Neural crest cell (in vitro differentiated cells): ENCODE measurements at places on chromosomes 13 and 19. TPM values are rescaled to one million over a fixed set of nuclear protein-coding genes. Genes with fewer than 3 reads are reported as not detected.

DNA sequence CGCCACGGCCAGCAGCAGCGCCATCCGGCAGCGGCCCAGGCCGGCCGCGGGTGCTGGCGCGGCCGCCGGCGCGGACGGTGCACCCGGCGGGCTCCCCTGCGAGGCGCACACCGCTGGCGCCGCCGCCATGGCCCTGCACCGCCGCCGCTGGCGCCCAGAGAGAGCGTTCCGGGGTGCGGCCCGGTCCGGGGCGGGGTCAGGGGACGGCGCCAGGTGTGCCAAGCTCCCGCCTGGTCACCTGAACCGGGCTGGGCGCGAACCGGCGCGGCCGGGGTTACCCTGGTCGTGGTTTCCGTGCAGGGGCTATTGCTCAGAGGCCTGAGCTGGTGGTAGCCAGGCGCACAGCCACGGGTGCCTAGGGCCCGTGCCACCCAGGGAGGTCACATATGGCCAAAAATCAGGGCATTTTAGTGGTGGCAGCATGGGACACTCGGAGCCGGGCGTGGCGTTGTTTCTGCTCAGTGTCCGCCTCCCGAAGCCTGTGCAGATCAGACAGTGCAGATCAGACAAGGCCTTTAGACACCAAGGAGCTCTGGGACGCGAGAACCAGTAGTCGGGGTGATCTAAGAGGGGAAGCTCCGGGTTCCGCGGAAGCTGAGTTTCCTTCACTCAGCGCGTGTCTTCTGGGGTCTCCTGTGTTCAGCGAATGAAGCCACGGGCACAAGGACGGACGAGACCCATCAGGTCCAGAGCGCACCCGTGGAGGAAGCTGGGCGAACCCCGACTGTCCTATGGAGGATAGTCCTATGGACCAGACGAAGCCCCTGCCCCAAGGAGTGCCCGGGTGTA lies at the start of gene TMEM238:
TSS of gene TMEM238 (minus strand) at position 162 of the 789 bp plus-strand sequence. CDS start at position 129, 33 bp downstream.
- peak within 1 kb of the TSS; percentile 100 for H3K4me3 ChIP-seq
- peaks cover 11% of the 10 kb centered on the region for H3K27me3 ChIP-seq
- H3K4me1 ChIP-seq = peaks cover 41% of the 10 kb centered on the region
- peaks cover 5% of the 10 kb centered on the region for H3K36me3 ChIP-seq
- peak within 1 kb of the TSS; percentile 99 for H3K27ac ChIP-seq

DNA sequence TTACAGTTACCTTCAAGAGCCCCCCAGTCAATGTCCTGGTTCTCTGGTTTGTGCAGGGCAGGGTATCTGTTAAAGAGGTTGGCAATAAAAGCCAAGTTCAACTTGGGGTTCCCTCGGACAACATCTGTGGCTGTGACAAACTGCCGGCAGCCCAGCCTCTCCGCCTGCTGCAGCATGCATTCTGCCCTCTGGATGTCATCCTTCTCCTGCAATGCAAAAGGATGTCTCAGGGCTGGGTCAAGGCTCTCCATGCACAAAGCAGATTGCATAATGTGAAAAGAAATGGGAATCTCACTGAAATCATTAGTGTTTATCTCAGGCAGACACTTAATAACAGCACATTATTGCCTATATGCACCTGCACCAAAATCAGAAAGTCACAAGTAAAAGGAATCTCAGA lies 35.1 kb downstream of the LCP1 start:
- no peaks in the 10 kb centered on the region for H3K27me3 ChIP-seq
- no peak overlapping the region for H3K27ac ChIP-seq
- no peak overlapping the region for H3K4me3 ChIP-seq
- peak; percentile 26 for DNase-seq
- H3K36me3 ChIP-seq = no peaks in the 10 kb centered on the region
- peaks cover 20% of the 10 kb centered on the region for H3K4me1 ChIP-seq

DNA sequence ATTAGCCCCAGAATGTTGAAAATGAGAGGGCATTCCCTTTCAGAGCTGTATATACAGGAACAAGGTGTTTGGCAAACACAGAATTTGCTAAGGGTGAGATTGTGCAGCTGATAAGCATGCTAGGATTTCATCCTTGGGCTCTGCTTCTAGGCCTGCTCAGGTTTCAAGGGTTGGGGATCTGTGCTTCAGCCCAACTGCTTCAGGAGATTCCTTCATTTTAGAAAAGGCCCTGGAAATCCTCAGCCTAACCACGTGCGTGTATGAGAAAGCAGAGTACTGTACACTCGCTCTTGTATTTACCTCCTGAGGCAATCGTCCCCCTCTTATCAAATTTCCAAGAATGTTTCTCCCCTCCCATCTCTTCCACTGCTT lies 291.6 kb upstream of the ARGLU1 start:
- H3K27ac ChIP-seq = peak overlapping the region; percentile 73
- H3K36me3 ChIP-seq = no peaks in the 10 kb centered on the region
- no peak for DNase-seq
- H3K27me3 ChIP-seq = no peaks in the 10 kb centered on the region
- H3K4me3 ChIP-seq = no peak overlapping the region

DNA sequence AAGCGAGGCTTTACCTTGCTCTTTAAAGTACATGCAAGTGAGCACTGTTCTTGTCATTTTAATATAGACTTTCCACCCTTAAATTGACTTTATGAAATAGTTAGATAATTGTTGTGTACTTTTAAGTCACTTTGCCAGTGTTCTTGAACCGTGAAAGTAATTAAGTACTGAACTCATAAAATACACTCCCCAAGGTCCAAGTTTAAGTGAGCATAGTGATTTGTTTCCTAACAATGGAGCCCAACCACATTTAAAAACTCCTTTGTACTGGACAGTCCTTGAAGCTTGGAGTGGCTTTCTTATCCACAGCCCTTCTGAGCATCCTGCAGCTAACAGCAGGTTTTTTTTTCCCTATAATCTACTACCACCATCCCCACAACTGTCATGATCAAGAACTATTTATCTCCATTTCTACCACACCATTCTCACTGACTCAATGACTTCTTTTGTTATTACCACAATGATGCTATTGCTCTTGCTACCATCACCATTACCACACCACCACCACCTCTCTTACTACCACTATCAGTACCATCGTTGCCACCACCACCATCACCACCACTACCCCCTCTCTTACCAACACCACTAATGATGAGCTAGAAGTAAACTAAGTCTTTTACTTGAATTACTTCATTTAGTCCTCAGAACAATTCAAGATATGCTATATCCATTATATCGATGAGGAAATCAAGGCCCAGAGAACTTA lies 452.6 kb downstream of the DIAPH3 start:
- H3K4me3 ChIP-seq = no peak overlapping the region
- no peak for DNase-seq
- H3K4me1 ChIP-seq = no peaks in the 10 kb centered on the region
- no peak overlapping the region for H3K27ac ChIP-seq
- no peaks in the 10 kb centered on the region for H3K27me3 ChIP-seq

- DNase-seq = no peak
- no peaks in the 10 kb centered on the region for H3K4me1 ChIP-seq
- H3K4me3 ChIP-seq = no peak overlapping the region
These were observed 2636.9 kb upstream of the PCDH20 start for GRCh38 chr13:64052521-64052920.

OVOL3 gene
- not detected in 2 replicates for total RNA-seq

MTIF3 gene
- 48.5 and 54.1 TPM in 2 replicates for total RNA-seq

DNA sequence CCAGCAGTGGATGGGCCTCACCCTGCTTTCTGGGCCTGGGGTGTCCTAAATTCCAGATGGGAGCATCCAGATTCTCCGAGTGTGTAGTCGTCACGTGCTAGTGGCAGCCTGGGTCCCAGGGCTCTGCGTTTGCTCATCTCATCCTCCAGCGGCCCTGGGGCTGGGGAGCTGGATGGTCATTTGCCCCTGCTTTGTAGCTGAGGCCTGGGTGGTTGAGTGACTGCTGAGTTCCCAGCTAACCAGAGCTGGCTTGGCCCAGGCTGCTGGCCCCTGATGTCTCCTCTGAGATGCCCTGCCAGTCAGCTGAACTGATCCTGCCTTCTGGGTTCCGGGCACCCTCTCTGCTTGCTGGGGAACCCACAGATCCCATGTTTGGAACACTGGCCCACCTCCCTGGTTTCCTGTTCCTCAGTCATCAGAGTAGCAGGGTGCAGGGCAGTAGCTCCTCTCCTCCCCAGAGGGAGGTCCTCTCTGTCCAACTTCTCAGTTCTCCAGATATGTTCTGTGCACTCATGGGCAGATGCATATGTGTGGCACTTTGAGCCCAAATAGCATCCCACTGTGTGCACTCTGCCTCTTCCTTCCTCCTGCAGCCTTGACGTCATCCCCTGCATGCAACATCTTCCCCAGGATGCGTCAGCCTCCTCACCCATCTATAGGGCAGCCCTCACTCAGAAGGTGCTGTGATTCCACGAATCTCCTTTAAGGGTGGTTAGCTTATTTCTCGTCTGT lies 22.4 kb upstream of the CRTC1 start:
- peaks cover 32% of the 10 kb centered on the region for H3K4me1 ChIP-seq
- H3K4me3 ChIP-seq = peak overlapping the region; percentile 15
- no peak for DNase-seq
- H3K27ac ChIP-seq = no peak overlapping the region
- H3K27me3 ChIP-seq = peaks cover 6% of the 10 kb centered on the region

GRCh38 chr13:64276232-64276631 lies 2860.6 kb upstream of the PCDH20 start:
- no peaks in the 10 kb centered on the region for H3K4me1 ChIP-seq
- DNase-seq = no peak
- H3K36me3 ChIP-seq = no peaks in the 10 kb centered on the region
- no peak overlapping the region for H3K27ac ChIP-seq
- no peak overlapping the region for H3K4me3 ChIP-seq

DNA sequence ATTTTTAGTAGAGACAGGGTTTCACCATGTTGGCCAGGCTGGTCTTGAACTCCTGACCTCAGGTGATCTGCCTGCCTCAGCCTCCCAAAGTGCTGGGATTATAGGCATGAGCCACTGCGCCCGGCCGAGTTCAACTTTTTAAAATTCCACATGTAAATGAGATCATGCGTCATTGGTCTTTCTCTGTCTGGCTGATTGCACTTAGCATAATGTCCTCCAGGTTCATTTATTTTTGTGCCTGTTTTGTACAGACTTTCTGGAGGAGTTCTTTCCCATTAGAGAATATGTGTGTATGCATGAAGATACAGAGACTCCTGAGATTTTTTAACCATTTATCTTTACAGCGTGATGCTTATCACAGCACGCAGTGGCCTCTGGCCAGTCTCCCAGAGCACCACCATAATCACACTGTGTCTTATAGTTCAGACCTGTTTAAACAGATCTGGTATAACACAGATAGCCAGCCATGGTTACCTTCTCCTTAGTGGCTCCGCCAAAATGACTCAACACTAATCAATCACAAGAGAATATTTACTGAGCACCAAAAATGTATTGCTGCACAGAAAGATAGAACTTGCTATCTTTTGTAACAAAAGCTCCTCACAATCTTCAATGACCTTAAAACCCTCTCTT lies 11.4 kb upstream of the STARD13 start:
- DNase-seq = no peak
- no peaks in the 10 kb centered on the region for H3K36me3 ChIP-seq
- H3K4me3 ChIP-seq = no peak overlapping the region
- no peaks in the 10 kb centered on the region for H3K4me1 ChIP-seq

SIGLEC12 gene
- not detected in 2 replicates for total RNA-seq

LRP3 gene
- 79.6 and 85.6 TPM in 2 replicates for total RNA-seq

- peaks cover 3% of the 10 kb centered on the region for H3K36me3 ChIP-seq
- no peak within 1 kb of the TSS for H3K27ac ChIP-seq
- H3K4me1 ChIP-seq = peaks cover 10% of the 10 kb centered on the region
- peaks cover 92% of the 10 kb centered on the region for H3K27me3 ChIP-seq
- H3K4me3 ChIP-seq = peak within 1 kb of the TSS; percentile 80
These were observed at the start of gene FLT3 for GRCh38 chr13:28100150-28101121. FLT3 (minus strand) TSS chr13:28100576; CDS start chr13:28100510, 66 bp downstream.

DNA sequence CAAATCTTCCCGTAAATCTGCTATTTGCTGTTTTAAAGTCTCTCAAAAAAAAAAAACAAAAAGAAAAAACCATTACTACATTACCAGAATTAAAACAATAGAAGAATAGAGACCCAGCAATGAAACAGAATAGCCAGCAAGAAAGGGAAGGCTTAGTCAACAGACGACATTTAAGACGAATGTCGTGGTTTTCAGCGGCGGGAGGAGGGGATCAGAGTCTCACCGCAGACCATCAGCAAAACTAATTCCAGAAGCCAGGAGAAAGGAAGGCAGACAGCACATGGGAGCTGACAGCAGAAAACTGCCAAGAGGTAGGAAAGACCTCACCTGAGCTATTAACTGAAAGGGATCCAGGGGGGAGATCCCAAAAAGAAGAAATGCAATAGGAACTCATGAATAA lies 128.9 kb downstream of the RNF17 start:
- no peak overlapping the region for H3K27ac ChIP-seq
- H3K36me3 ChIP-seq = peaks cover 22% of the 10 kb centered on the region
- H3K27me3 ChIP-seq = no peaks in the 10 kb centered on the region

- no peaks in the 10 kb centered on the region for H3K27me3 ChIP-seq
- H3K4me3 ChIP-seq = no peak overlapping the region
- peaks cover 7% of the 10 kb centered on the region for H3K36me3 ChIP-seq
- DNase-seq = peak; percentile 96
- peaks cover 14% of the 10 kb centered on the region for H3K4me1 ChIP-seq
- H3K27ac ChIP-seq = no peak overlapping the region
These were observed 12.6 kb upstream of the ZNF414 start for GRCh38 chr19:8526345-8527091.

DNA sequence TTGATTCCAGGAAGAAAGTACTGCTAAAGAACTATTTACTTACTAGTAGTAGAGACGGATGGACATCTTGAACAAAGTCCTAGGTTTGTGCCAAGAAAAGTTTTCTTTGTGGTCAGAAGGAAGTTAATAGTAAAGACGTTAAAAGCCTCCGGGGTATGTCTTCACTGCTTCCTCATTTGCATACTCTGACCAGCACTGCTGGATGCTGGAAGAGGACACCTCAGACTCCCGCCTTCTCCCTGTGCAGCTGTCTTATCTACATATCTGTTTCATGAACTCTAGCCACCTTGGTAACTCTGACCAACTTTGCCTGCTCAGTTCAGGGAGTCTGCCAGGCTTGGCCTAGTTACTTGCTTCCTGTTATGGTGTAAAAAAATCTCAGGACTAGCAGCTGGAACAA lies 1109.1 kb upstream of the MIR17HG start:
- H3K4me3 ChIP-seq = peak overlapping the region; percentile 19
- no peak for DNase-seq
- H3K36me3 ChIP-seq = peaks cover 2% of the 10 kb centered on the region

DNA sequence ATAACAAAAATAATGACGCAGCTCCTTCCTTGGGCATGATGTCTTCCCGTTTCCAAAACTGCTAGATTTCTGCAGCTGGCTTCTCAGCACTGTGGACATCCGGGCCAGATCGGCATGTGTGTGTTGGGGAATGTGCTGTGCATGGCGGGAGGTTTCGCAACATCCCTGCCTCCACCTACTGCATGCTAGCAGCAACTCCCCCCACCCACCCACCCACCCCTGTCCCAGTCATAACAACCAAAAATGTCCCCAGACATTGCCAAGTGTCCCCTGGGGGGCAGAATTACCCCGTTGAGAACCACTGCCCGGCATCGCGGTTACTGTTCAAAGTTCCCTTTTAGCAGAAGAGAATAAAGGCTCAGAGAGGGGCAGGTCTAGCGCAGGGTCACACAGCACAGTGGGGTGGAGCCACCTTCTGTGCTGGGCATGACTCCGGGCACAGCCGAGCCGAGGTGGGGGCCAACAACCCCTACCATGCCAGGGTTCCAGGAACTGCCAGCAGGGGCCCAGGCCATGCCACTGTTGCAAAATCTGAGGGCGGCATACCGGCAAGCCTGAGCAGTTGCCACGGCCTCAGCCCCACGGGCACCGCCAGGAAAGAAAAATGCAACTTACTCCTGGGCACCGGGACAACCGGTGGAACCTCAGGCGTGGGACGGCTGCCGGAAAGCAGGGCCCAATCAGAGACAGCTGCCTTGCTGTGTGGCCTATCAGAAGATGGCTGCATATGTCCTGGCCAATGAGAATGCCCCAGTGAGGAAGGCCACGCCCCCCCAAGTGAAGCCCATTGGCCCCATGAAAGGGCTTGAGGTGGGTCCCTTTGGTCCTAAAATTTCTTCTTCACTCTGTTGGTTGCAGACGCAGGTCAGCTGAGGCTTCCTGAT lies 22.5 kb upstream of the NFIC start:
- no peak overlapping the region for H3K27ac ChIP-seq
- H3K4me3 ChIP-seq = no peak overlapping the region
- DNase-seq = no peak
- peaks cover 46% of the 10 kb centered on the region for H3K27me3 ChIP-seq
- no peaks in the 10 kb centered on the region for H3K36me3 ChIP-seq

CNFN gene
- 2.2 and 3.6 TPM in 2 replicates for total RNA-seq
